Natural killer cell (primary cell): ENCODE measurements at places on chromosomes 7 and 10. TPM values are rescaled to one million over a fixed set of nuclear protein-coding genes. Genes with fewer than 3 reads are reported as not detected.

DNA sequence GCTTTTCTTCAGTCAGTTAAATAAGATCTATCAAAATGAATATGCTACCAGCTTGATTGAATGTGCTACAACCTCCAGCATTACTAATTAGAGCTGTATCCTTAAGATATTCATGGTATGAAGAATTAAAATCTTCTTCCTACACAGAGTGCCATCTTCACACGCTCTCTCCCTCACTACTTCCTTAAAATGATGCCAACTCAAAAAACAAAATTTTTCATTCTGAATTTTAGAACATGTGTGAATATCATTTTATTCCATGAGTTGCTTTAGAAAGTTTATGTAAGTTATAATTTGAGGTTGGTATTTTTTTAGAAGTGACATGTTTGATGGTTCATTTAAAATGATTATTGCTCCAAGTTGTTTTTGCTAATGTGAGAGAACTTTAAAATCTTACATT is 407.5 kb upstream of the CELF2 start:
- no peak for DNase-seq

DNA sequence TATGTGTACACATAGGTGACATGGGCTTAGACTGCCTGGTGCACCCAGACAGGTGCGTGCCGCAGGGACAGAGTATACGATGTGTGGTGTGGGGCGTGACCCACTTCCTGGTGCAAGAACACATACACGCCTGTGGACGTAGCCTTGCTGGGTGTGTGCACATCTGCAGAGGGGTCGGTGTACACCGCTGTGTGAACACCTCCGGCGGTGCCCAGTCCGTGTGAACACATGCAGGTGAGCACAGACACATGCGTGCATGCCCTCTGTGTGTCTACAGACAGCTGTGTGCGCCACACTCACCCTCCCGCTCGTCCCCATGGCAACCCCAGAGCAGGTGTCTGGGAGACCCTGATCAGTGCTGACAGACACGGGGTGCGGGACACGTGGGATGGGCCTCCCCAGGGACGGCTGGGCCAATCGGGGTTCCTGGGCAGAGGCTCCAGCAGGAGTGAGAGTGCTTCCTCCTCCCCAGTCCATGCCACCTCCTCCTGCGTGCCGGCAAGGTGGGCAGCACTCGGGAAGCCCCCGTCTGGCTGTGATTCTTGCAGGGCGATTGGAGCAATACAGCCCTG is 23.4 kb downstream of the ELFN1 start:
- no peak for DNase-seq

GRCh38 chr10:68665841-68666240 is 55.2 kb upstream of the CCAR1 start:
- no peak for DNase-seq

GRCh38 chr10:61900829-61901792 is at the start of gene ARID5B:
Gene ARID5B, plus strand, starts transcription at chr10:61901699. Its CDS starts 11 bp downstream, at chr10:61901710.
- DNase-seq = peak; percentile 80

- DNase-seq = peak; percentile 39
These were observed 551 bp downstream of the IFIT1 start for GRCh38 chr10:89392974-89393373.

DNA sequence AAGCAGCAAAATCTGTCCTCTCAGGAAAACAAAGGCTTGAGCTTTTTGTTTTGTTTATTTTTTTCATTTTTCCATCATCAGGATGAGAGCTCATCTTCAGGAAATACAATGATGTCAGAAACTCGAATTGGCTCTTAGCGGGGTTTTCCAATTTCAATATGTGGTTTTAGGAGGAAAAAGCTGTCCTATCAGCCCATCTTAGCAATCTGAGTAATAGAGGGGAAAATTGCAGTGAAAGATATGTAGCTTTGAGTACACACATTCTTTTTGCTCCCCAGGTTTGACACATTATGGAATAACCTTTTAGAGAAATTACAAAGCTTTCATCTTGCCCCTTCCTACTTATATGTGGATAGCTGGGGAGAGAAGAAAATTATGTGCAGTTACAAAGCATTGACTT is 113.6 kb upstream of the MYO3A start:
- DNase-seq = no peak

GRCh38 chr7:30278376-30278775 is 6.0 kb upstream of the ZNRF2 start:
- DNase-seq = no peak

GRCh38 chr7:140054751-140055150 is 8.0 kb downstream of the PARP12 start:
- no peak for DNase-seq

DNA sequence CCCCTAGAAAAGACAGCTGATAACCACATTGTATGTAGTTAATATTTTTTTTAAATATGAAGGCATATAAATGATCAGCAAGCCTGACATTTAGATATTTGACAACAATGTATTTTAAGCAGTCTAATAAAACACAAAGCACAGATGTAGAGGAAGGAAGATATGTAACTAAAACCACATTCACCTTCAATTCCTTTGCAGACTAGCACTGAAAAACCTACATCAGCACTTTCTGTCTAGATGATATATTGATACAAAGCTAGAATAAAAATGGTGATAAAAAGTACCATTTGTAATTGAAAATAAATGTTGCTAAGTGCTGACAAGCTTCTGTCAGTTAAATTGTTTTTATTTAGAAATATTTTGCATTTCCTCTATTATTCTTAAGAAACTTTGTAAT is 153.6 kb downstream of the IMMP2L start:
- no peak for DNase-seq

- no peak for DNase-seq
These were observed 109.7 kb downstream of the GNAI1 start for GRCh38 chr7:80244206-80244916.

DNA sequence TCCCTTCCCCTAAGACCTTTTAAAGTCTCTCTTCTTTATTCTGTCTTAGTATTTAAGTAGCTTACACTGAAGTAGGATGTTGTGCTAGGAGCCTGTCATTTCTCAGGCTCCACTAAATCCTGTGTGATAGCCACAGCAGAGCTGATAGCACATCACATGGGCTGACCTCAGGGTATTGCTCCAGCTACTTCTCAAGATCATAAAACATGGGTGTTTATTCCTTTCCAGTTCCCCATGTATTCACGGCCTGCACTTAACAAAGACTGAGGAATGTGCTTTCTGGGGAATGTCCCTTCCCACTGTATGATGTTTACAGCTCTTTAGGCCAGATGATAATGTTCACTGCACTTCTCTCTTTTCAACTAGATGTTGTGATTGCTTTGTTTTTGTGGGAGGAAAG is 1086.8 kb downstream of the KCNMA1 start:
- DNase-seq = no peak

DNA sequence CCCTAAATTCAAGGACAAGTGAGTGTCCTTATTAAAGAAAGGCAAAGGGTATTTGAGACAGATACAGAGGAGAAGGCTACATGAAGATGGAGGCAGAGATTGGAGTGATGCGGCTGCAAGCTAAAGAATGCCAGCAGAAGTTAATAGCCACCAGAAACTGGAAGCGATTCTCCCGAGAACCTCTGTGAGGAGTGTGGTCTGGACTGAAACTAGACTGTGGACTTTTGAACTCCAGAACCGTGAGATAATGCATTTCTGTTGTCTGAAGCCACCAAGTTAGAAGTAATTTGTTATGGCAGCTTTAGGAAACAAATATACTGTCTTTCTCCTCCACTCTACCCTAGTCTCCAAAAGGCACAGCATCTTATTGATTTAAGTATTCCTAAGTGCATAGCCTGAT is 80.3 kb upstream of the CREB5 start:
- DNase-seq = no peak

DNA sequence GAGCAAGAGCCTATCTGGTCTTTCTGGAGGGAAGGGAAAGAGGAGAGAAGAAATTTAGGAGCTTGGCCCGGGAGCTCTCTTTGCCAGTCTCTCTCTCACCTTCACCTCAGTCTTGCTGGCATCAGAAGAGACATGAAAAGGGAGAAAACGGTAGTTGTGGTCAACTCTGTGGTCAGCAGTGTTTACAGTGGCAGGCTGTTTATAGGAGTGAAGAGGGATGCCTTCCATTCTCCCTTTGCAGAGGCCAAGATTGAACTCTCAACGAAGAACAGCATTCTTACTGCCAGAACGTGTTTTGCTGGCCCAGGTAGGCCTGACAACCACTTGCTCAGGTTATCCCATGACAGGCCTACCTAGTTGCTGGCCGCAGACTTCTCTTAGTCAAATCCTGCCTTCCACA is 133.3 kb downstream of the CCDC3 start:
- DNase-seq = no peak

DNA sequence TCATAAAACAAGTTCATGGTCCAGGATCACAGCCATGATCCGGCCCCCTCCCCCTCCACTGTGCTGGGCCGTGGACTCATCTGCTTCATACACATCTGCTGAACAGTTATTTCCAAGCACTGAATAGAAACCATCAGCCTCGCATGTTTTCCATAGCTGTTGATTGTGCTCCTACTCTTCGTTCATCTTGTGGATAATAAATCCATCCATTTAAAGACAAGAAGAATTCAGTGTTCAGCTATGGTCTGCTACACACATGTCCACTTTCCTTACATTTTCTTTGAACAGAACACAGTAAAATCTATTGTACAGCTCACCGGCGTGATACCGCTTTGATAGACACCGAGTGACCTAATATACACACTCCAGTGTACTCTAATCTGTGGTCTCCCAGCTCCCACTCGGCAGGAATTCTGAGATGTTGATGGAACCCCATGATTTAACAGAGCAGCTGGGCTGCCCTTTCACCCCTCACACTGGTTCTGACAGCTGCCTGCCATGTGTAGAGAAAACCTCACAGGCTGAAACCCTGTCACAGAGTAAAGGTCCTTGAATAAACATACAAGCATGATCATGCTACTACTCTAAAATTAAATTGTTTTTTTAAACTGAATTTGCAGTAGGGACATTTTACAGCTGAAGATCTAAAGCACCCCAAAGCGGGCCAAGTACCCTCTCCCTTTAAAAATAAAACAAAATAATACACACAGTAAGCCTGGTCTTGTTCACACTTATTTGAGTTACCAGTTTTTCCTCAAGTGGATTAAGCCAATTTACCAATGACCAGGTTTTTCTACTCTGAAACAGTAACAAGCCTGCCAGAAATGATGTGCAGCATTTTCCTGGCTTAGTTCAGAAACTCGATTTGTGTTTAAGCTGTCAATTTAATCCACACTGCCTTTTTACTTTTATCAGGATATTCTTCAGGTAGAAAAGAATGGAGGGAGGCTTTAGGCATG is 95.1 kb upstream of the FZD1 start:
- DNase-seq = no peak

GRCh38 chr10:109924967-109925620 is 1.8 kb upstream of the XPNPEP1 start:
- DNase-seq = no peak

DNA sequence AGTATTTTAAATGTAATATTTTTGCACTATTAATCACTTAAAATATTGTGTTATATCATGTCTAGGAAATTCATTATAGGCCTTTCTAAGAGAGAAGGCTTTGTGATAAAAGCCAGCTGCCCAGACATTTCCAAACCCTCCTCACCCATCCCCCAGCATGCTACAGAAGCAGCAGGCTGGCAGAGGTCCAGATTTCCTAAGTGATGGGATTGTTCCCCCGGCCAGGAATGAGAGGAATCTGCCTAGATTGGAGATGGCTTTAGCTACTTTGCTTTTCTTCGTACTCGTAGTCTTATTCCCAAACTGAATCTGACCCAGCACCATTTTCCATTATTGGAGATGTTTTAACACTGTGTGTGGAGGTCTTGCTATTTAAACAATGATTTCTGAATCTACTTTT is 29.4 kb downstream of the CDK14 start:
- no peak for DNase-seq

DNA sequence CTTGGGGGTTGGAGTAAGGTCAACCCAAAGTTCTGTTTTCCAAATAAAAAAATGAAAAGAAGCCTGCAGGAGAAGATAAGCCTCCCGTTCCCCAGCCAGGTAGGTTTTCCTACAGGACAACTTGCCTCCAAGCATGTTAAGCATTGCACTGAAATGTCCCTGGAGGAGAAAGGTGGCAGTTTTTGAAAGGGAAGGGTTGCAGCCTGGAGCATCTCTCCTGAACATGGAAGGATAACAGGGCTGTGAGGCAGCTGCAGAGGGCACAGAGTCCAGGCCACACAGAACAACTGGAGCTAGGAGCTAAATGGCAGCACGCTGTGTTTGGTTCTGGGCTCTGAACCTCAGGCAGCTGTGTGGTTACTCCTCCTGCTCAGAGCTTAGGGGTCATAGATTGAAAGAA is 452.9 kb downstream of the TCERG1L start:
- no peak for DNase-seq

- DNase-seq = no peak
These were observed 50.2 kb downstream of the LMBR1 start for GRCh38 chr7:156842740-156843140.

DNA sequence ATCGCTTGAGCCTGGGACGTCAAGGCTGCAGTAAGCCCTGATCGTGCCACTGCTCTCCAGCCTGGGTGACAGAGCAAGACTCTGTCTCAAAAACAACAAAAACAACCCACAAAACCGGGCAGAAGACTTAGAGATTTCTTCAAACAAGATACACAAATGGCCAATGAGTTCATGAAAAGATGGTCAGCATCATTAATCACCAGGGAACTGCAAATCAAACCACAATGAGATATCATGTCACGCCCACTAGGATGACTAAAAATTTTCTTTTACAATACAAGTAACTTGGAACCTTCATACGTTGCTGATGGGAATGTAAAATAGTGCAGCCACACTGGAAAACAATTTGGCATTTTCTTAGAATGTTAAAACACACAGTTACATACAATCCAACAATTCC is 77.3 kb upstream of the GRID1 start:
- DNase-seq = no peak

GRCh38 chr7:16587790-16588189 is 57.8 kb downstream of the ANKMY2 start:
- no peak for DNase-seq

DNA sequence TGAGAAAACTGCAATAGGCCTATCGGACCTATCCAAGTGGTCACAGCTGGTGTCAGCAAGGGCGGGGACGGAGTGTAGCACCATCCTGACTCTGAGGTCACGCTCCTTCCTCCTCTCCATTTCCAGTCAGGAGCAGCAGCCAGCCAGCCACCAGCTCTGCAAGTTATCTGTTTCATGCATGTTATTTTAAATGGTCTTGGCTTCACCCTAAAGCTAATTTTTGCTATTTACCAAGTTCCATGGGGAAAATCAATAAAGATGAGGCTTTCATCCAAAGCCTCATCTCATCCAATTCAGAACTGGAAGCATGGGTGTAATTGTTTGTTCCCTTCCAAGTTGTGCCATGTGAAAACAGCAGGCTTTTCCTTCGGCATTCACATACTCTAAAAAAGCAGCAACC is 49.3 kb downstream of the ICA1 start:
- no peak for DNase-seq

The OR13A1 gene
- total RNA-seq = not detected

The C10orf53 gene
- not detected for total RNA-seq

The VPS37D gene
- 0.40 TPM for total RNA-seq

The RBP3 gene
- total RNA-seq = not detected

The FGFBP3 gene
- total RNA-seq = 2.9 TPM

The CALHM3 gene
- not detected for total RNA-seq

The CLDN3 gene
- not detected for total RNA-seq

The TMEM139 gene
- total RNA-seq = not detected

The SEPHS1 gene
- total RNA-seq = 23.4 TPM

The OR2A12 gene
- not detected for total RNA-seq

The RAPGEF5 gene
- not detected for total RNA-seq

The GPR15LG gene
- total RNA-seq = not detected

The PRPS1L1 gene
- total RNA-seq = not detected
